ENCODE measurements at places on chromosomes 12 and 14.

DNA sequence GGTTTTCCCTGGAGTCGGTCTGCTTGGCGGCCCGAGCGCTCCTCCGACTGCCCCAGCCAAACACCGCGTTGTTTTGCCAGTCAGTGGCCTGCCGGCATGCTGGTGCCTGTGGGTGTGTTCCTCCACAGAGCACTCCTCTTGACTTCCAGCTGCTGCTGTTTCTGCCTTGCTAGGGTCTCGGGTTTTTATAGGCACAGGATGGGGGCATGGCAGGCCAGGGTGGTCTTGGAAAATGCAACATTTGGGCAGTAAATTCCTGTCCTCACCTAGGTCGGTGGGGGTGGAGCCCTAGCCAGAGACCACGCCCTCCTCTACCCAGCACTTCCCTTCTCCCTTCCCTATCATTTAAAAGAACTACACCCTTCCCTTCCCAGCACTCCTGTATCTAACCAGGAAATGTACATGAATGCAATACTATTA is 34.7 kb upstream of the VASH1 start:
- DNase-seq, result no peak

GRCh38 chr14:89428546-89429198 is 11.6 kb upstream of the FOXN3 start:
- DNase-seq, result no peak

GRCh38 chr12:123960029-123960735 is 12.4 kb downstream of the CCDC92 start:
- DNase-seq, result no peak

- no peak for DNase-seq
Observed at GRCh38 chr12:69243099-69244084, 4.0 kb downstream of the CPSF6 start.

DNA sequence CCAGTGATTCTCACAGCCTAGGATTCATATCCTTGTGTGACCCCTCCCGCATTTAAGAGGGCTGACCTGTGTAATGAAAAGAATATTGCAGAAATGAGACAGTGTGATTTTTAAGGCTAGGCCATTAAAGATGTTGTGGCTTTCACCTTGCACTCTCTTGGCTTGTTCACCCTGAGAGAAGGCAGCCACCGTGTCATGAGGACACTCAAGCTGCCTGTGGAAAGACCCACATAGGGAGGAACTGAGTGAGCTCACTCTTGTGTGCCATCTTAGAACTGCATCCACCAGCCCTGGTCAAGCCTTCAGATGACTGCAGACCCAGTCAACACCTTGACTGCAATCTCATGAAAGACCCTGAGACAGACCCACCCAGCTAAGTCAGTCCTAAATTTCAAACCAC is 46.3 kb upstream of the TMPO start:
- no peak for DNase-seq

DNA sequence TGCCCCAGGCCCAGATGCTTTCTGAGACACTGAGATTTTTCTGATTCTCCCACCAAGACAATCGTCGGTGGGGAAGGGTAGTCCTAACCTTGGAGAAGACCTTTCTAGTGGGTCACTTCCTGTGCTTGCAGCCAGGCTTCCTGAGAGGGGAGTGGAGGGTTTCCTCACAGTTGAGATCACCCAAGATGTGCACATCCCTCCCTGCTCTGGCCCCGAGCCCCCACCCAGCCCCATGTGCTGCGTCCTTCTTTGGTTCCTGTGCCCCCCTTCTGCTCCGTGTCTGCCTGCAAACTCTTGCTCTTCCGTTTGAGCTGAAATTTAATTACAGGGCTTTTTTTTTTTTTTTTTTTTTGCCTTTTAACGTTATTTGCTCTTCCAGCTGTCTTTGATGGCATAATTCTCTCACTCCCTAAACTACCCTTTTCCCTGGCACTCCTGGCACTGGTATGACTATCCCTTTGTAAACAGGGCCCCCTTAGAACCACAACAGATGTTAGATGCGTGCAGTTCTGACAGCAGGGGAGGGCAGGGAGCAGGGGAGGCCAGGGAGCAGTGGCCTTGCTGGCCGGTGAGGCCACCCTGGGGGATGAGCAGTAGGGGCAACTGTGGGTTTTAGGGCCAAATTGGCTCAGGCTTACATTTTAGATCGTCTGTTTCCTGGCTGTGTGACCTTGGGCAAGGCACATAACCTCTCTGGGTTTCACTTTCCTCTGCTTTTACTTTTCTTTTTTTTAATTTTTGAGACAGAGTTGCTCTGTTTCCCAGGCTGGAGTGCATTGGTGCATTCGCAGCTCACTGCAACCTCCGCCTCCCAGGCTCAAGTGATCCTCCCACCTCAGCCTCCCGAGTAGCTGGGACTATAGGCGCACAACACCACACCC is 144.5 kb downstream of the PHETA1 start:
- no peak for DNase-seq
